ENCODE measurements at places on chromosomes 1 and 21.

GRCh38 chr21:17537299-17537698 is 24.5 kb downstream of the CXADR start:
- DNase-seq, result peak; percentile 3

DNA sequence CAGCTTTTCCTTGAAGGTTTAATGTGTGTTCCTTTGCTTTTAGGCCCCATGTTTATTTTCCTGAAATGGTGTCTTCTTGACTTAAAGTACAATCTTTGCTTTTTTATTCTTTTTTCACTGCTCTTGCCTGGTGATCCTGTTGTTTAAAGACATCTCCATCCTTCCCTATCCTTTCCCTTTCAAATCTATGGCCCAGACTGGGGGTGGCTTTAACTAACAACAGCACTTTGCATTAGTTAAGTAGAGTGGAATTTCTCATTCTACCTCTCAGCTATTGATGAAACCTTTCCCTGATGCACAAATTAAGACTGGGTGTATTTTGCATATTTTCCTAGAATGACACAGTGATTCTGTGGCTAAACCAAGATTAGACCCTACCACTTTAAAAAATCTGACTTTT is 84.3 kb downstream of the ROR1 start:
- no peak for DNase-seq

GRCh38 chr1:28736450-28737306 is at the start of gene YTHDF2:
Gene YTHDF2 (plus strand): TSS chr1:28736940. CDS start chr1:28737121, 181 bp downstream.
- DNase-seq, result peak; percentile 97

DNA sequence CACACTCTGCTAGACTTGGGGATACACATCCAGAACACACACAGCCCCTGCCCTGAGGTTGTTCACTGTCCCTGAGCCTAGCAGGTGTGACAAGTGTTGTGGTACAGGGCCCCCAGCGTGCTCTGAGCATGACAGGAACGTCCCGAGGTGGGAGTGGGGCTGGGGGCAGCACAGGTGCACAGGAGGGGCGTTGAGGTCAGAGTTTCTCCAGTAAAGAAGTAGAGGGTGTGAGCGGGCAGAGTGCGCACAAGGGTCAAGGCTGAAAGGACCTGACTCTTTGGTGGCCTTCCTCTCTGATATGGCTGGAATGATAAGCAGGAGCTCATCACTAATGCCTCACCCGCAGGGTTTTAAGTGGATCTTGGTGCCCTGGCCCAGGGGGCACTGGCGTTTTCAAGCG is 1.3 kb upstream of the FALEC start:
- DNase-seq, result no peak

GRCh38 chr1:208985231-208985630 is 598.3 kb upstream of the CAMK1G start:
- DNase-seq, result no peak

GRCh38 chr1:17885663-17886320 is 130.7 kb downstream of the ACTL8 start:
- no peak for DNase-seq

- peak; percentile 11 for DNase-seq
These were observed 63.2 kb downstream of the IER5 start for GRCh38 chr1:181151378-181152326.

- no peak for DNase-seq
These were observed 14.1 kb downstream of the TTC39A start for GRCh38 chr1:51316113-51316845.

DNA sequence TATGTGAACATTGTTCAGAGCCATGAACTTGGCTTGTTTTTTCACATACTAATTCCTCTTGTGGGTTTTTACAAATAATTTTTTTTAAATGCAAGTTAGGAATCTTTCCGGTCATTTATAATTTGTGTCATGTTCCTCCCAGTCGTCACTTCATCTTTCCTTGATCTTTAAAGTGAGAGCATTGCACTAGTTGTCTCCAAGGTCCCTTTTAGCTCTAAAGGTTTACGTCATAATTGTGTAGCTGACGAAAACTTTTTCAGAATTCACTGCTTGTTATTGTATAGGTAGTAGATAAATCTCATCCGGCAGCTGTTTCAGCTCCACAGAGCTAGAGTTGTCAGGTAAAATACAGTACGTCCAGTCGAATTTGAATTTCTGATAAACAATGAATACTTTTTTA is 33.6 kb downstream of the SOAT1 start:
- no peak for DNase-seq

DNA sequence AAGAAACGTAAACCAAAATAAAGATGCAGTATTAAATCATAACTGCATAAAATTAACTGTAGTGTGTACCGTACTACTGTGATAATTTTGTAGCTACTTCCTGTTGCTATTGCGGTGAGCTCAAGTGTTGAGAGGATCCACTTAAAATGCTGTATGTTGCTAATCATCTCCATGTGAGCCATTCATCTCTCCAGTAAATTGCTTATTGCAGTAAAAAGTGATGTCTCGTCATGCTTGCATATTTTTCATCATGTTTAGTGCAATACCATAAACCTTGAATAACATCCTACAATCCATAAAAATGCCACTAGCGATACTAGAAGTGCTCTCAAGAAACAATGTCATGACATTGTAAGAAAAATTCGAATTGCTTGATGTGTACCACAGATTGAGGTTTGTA is 66.3 kb downstream of the RAVER2 start:
- DNase-seq, result no peak

DNA sequence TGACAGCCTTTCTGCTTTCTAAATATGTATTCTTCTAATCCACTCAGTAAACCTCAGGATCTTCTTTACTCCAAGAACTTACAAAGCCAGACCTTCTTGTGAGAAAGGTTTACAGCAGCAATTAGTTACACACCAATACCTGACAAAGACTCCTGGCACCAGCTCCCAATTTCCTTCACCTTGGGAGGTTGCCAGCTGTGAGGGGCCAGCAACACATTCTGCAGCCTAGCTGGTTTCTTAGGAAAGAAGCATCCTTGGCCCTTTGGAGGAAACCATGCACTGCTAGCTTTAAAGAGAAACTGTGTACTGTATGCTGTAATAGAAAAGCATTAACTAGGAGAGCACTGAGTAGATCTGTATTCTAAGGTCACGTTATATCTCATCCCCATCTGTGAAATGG is 10.8 kb downstream of the FYB2 start:
- no peak for DNase-seq

GRCh38 chr1:20185834-20186782 is at the start of the genes PLA2G2C and UBXN10:
Gene PLA2G2C (minus strand): TSS chr1:20186518. CDS start chr1:20177363, 9,155 bp downstream.
Gene UBXN10 (plus strand): TSS chr1:20186096. CDS start chr1:20190562, 4,466 bp downstream.
- DNase-seq, result no peak

- no peak for DNase-seq
These were observed 10.2 kb upstream of the CHI3L2 start for GRCh38 chr1:111217183-111217910.

DNA sequence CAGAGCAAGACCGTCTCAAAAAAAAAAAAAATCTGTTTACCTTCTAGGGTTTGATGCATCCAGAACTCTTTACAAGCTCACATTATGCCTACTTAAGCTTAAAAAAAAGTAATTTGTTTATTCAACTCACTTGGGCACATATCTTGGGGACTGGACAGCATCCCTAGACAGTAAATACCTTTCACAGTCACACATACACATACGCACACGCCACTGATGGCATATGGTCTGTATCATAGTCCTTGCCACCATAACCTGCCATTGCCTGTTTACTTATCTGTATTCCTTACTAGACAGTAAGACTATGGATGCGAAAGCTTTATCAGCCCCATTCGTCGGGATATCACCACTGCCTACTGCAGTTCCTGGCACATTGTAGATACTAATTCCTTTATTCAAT is 446.3 kb upstream of the RGS18 start:
- DNase-seq, result no peak

DNA sequence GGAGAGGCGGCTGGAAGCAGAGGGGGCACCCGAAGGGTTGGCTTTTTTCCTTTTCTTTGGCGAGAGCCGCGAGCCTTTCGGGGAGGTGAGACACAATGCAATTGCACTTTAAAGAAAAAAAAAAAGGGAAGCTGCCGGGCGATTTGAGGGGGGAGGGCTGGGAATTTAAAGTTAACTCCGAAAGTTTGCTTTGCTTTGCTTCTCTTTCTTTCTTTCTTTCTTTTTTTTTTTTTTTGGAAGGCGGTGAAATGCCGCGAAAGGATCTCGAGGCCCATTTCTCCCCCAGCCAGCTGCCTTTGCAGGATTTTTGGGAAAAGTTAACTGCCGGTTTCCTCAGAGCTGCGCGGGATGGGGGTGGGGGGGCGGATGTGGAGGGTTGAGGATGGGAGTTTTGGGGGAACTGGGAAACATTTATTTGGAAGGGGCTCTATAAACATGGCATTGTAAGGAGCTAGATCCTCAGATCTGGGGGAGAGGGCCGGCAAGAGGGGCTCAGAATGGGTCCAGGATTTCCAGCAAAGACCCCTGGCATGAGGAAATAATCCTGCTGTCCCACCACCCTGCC is 997 bp downstream of the ZNF362 start:
- no peak for DNase-seq

GRCh38 chr1:169180174-169180573 is 73.7 kb downstream of the ATP1B1 start:
- no peak for DNase-seq

DNA sequence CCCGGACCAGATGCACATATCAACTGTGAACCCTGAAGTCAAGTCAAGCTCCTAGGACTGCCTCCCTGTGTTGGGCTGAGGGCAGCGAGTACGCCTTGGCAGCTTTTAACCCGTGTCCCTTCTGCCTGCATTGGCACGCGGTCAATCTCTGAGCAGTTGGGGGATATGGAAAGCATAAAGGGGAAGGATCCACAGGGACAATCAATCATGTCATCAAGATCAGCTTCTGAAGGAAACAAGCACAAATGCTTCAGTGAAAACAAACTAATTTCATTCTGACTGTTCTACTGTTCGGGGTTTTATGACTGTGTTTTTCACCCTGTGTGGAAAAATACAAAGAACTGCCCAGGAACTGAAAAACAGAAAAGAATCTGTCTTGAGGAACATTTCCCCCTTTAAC is 106.2 kb downstream of the RUNX1 start:
- DNase-seq, result no peak

Measured in fibroblast of gingiva (primary cell).